Upper lobe of left lung (tissue), 6 donors: ENCODE measurements at places on chromosomes 7 and 10. TPM values are rescaled to one million over a fixed set of nuclear protein-coding genes. Genes with fewer than 3 reads are reported as not detected.
A peak's percentile ranks its signal among the peaks of the same experiment; 100 is the strongest.

DNA sequence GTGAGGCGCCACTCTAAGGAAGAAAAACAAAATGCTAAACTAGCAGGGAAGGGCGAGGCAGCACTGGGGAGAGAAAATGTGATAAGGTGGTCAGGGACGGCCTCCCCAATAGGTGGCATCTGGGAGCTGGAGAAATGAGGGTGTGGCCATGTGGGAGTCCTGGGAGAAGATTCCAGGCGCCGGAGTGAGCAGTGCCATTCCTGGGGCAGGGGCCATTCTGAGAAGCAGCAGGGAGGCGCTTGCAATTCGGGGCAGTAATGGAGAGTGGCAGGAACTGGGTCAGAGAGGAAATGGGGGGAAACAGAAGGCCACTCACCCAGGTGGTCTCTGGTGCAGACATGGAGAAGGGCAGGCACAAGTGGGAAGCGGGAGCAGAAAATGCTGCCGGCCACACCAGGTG is 61.8 kb upstream of the LRRC18 start:
- DNase-seq: no peak
- no peaks in the 10 kb centered on the region for H3K4me1 ChIP-seq
- H3K4me3 ChIP-seq: no peak overlapping the region
- no peaks in the 10 kb centered on the region for H3K36me3 ChIP-seq
- H3K27ac ChIP-seq: no peak overlapping the region

DNA sequence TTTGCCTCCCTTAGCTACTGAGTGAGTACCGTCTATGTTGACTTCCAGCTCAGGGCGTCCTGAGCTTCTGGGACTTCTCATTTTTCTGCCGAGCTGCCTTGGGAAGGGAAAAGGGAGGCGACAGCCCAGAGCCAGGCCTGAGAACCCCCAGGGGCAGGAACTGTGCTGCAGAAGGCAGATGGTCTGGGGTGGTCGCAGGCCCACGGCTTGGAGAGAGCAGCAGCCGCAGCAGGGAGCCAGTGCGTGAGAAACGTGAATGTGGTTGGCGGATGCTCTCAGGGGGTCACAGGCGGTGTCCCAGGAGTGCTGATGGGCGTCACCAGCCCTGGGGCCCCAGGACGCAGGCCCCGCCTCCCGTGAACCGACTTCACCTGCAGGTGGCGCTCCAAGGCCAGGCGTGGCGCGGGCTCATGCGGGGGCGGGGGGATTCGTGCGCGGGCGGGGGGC is 9.2 kb upstream of the PWWP2B start:
- H3K36me3 ChIP-seq: no peaks in the 10 kb centered on the region
- peak overlapping the region; percentile 11 for H3K4me3 ChIP-seq
- H3K27ac ChIP-seq: no peak overlapping the region
- DNase-seq: peak; percentile 79

DNA sequence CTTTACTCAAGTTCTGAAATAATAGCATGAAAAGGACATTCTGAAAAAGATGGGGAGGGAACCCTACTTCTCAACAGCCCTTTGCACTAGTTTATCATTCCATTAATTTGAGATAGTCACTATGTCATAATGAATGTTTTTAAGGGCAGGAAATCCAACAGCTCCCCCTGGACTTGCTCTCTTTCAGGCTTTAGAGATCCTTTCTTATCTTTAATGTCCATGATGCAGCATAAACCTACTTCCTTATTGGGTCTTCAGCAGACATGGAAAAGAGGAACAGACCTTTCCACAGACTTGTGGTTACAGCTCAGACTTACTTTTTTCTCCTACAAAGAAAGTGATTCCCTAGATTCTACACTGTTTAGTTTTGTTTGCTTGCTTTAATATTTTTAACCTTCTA is 87.3 kb downstream of the IDE start:
- no peak overlapping the region for H3K27ac ChIP-seq
- no peak for DNase-seq
- H3K4me1 ChIP-seq: no peaks in the 10 kb centered on the region
- H3K36me3 ChIP-seq: peaks cover 18% of the 10 kb centered on the region

DNA sequence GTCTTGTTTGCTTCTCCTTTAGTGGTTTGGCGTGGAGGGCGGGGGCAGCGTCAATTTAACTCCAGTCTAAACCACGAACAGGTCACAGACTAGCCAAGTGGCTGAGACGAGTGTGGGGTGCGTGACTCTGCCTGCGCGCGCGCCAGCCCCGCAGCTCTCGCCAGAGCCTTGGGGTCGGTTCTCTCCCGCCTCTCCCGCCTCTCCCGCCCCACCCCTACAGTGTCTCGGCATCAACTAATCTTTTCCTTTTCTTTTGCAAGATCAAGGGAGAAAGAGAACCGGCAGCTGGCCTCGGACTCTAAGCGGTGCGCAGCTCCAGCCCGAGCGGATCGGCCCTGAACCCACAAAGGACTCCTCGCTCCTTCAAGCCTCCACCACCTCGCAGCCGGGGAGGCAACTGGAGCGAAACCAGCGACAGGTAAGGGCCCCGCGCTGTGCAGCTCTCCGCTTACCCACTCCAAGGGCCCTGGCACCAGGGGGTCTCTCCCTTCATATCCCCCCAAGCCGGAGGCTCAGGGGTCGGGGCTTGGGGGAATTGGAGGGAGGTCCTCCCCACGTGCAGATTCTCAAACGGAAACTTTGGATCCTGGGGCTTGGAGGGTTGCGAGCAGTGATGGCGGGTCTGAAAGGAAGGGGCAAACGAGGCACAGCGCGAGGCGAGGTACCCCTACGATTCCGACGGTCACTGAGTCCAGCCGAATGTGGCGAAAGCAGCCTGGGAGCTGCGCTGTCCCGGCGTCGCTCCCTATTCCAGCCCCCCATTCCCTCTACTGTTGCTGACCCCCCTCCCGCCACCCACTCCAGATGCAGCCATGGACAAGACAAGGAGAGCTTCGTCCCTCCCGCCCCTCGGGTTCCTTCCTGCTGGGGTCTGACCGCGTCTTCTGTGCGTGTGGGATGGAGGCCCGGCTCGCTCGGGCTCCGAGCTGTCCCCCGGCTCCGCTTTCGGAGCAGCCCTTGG is 829 bp downstream of the CHRM2 start:
- H3K27ac ChIP-seq: no peak overlapping the region
- DNase-seq: peak; percentile 62
- H3K36me3 ChIP-seq: no peaks in the 10 kb centered on the region
- H3K4me1 ChIP-seq: peaks cover 15% of the 10 kb centered on the region

- peak; percentile 42 for DNase-seq
- peak overlapping the region; percentile 66 for H3K4me3 ChIP-seq
- peaks cover 24% of the 10 kb centered on the region for H3K4me1 ChIP-seq
- no peaks in the 10 kb centered on the region for H3K27me3 ChIP-seq
Observed at GRCh38 chr7:143901332-143901667, 676 bp downstream of the TCAF1 start.

DNA sequence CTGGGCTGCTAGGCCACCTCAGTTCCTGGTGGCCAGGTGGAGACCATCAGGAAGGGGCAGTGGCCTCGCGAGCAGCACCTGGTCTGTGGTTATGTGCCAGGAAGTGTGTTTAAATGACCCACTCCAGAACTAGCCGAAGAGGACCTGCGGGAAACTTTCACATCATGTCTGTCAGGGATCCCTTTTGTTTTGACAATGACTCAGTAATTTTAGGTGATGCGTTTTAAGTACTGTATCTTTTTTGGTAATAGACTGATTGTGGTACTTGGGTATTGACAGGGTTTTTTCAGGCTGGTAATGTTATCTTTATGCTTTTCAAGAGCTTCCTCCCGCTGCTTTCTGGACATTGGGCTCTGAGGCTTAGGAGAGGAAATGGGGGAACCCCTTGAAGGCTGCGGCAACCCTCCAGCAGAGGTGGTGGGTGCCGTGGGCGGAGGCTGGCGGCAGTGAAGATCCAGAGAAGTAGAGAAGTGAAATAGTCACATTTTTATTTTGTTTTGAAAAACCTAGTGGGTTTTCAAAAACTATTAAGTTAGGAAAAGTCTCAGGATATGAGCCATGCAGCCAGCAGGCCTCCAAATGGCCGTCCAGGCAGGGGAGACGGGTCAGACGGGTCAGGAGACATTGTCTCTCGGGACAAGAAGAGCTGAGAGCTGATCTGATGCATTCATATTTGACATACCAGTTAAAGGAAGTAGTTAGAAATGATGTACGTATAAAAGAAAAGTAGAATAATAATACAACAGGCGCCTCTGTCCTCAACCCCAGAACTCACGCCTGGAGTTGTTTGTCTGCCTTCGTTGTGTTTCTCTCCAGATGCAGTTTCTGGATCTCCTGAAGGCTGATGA is 27.7 kb downstream of the PPP2R2D start:
- H3K36me3 ChIP-seq: no peaks in the 10 kb centered on the region
- peak overlapping the region; percentile 49 for H3K27ac ChIP-seq

DNA sequence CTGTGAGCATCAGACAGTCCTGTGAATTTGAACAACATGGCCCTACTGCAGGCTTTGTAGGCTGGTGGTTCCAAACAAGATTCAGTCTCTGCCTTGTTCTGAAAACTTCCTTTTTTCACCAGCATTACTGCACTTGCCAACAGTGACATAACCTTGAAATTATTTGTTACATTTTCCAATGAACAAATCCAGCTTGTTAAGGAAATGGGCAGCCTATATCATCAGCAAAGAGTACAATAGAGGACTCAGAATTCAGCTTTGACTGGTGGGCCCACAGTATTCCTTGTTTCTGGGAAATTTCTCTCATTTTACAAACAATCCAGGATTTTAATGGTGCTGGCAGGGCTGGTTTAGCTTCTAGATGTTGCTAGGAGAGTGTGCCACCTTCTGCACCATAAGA is 703.7 kb upstream of the FZD8 start:
- no peaks in the 10 kb centered on the region for H3K36me3 ChIP-seq
- no peak overlapping the region for H3K4me3 ChIP-seq
- no peak for DNase-seq
- H3K27ac ChIP-seq: no peak overlapping the region

- no peaks in the 10 kb centered on the region for H3K4me1 ChIP-seq
- no peak overlapping the region for H3K4me3 ChIP-seq
- no peak overlapping the region for H3K27ac ChIP-seq
Observed at GRCh38 chr7:157211690-157212089, 73.0 kb downstream of the UBE3C start.

The KAZALD1 gene
- total RNA-seq: 11.5 TPM

The HOXA10 gene
- 0.24 TPM for total RNA-seq

The RASA4B gene
- total RNA-seq: 17.5 TPM

The TFEC gene
- 21.0 TPM for total RNA-seq
